ENCODE measurements at places on chromosomes 13 and 19.

DNA sequence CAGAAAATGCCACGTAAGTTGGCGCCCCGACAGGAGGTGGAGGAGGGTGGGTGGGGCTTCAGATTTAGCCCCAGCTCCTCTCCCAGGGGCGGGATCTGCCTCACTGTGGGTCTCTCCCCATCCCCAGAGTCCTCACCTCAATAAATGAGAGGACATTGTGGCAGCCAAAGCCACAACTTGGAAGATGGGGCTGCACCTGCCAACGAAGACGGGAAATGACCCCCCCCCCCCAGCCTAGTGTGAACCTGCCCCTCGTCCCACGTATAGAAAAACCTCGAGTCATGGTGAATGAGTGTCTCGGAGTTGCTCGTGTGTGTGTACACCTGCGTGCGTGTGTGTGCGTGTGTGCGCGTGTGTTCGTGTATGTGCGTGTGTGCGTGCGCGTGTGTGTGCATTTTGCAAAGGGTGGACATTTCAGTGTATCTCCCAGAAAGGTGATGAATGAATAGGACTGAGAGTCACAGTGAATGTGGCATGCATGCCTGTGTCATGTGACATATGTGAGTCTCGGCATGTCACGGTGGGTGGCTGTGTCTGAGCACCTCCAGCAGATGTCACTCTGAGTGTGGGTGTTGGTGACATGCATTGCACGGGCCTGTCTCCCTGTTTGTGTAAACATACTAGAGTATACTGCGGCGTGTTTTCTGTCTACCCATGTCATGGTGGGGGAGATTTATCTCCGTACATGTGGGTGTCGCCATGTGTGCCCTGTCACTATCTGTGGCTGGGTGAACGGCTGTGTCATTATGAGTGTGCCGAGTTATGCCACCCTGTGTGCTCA is 1.5 kb upstream of the TRAPPC5 start:
- DNase-seq, result peak; percentile 40

DNA sequence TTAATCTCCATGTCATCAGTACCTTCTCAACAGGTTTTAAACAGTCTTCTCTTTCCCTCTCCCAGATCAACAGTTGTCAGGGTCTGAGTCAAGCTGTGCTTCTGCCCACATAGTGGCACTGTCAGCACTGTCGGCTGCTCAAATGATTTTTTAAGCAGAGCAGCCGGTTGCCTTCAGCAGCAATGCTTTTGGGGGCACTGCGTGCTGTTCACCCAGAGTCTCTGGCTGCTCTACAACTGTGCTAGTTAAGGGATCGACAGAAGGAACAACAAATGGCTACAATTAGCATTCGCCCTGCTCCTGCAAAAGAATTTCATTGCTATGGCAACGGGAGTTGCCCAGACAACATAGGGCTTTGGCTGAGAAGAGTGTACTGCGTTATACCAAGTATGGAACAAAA is 412.9 kb downstream of the DIAPH3 start:
- no peak for DNase-seq

DNA sequence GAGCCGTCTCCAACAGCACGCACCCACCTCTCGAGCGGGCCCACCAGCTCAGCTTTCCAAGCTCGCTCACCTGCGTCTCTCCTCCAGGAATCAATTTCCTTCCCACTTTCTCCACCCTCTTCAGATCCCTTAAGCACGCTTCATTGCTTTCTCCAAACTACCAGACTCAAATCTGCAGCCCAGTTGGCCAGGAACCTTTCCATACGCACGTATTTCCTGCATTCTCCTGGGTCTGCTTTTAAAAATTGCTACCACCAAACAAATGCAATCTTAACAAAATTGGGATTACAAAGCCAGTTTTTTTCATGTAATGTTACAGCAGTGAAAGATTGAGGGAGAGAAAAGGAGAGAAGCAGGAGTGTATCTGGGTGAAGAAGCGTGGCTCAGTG is 1.5 kb downstream of the ENOX1 start:
- DNase-seq, result no peak

GRCh38 chr13:98478189-98479129 is 98.4 kb downstream of the STK24 start:
- no peak for DNase-seq

GRCh38 chr13:103812971-103813370 is 746.8 kb upstream of the SLC10A2 start:
- DNase-seq, result no peak

DNA sequence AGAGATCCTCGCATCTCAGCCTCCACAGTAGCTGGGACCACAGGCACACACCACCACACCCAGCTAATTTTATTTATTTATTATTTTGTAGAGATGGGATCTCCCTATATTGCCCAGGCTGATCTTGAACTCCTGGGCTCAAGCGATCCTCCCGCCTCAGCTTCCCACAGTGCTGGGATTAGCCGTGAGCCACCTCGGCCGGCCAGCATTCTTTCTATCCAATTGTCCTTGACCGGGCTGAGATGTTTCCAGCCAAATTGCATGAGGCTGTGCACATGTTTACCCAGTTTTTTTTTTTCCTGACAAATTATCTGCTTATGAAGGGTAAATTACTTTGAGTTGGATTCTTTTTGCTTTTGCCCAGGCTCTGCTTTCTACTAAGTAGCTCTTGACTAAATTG is 28.2 kb downstream of the UNC13A start:
- DNase-seq, result no peak

DNA sequence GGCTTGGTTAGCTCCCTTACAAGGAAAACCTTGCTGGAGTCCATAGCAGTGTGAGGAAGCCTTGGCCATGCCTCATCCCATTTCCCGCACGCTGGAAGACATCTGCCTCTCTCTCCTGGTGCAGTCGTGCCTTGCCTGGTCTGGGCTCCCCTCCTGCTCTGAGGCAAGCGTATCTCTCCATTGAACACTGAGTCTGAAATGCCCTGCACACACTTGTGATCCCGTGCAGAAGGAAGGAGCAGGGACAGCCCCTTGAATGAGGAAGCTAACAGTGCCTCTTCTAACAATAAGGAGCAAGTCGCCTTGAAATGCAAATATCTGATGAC is 407 bp upstream of the ZNF440 start:
- DNase-seq, result no peak

DNA sequence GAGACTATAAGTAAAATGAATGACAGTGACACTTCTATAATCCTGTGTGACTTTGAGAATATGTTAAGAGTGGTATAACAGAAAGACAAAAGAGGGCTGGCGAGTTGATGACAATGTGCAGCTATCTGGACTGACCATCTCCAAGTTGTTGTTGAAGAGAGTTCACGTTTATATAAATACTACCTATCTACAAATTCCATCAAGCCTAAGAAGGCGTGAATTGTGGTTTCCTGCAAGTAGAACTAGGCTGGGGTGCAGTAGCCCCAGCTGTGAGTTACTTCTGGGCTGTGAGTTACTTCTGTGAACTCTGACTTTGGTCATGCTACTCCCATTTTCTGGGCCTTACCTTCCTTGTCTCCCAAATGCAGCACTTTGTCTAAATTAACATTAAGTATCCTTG is 561.0 kb downstream of the TBC1D4 start:
- no peak for DNase-seq

DNA sequence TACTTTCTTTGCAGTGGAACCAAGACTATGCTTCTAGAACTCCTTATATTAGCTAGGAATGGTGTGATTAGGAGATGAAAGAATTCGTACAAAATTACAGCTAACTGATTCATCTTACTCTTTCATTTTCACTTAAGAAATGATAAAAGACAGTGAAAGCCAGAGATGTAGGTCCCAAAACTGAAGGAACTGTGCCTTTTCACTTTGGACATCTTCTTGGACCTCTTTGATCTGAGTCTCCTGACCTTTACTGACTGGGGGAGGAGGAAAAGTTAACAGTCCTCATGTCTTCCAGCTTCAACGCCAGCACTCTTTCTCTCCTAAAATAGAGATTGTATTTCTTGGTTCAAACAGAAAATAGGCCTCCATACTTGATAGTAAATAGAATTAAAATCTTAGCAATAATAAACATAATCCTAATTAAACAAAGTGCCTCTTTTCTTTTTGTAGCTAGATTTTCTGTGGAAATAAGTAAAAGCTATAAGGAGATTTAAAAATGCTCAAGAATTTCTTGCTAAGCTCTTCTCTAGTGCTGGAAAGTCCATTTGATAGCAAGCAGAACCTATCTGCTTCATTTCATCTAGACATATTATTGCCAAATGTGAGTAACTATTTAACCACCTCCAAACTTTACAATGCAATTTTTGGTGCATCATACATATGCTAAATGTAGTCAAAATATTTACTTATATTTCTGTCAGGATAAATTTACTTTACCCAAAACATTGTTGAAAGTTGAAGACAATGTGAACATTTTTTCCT is 109.4 kb upstream of the POSTN start:
- DNase-seq, result no peak

GRCh38 chr19:793806-794205 is 3.4 kb upstream of the PTBP1 start:
- DNase-seq, result no peak

DNA sequence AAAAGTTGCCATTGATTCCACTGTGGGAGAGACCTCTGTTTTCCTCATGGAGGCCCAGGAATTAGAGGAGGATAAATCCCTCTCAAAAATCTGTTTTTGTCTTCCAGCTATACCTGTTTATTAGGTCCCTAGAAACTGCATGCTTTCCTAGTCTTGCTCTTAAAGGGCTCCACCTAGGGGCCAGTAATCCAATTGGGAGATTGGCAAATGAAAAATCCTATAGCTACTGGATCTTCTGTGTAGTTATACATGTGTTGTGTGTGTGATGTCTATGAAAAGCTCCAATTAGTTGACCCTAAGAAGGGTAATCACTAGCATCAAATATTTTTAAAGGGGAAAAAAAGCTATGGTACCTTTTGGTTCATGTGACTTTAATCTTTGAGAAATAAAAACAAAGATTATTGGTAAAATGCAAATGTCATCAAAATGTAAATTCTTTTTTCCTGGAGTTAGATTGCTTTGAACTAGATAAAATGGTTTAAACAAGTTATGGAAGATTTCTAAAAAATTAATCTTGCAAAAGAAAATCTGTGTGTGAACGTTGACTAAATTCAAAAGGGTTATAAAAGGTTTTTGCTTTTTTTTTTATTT is 63.4 kb upstream of the C1QTNF9B start:
- DNase-seq, result no peak

- no peak for DNase-seq
Measured at GRCh38 chr13:39035799-39036198, 2.1 kb downstream of the PROSER1 start.

DNA sequence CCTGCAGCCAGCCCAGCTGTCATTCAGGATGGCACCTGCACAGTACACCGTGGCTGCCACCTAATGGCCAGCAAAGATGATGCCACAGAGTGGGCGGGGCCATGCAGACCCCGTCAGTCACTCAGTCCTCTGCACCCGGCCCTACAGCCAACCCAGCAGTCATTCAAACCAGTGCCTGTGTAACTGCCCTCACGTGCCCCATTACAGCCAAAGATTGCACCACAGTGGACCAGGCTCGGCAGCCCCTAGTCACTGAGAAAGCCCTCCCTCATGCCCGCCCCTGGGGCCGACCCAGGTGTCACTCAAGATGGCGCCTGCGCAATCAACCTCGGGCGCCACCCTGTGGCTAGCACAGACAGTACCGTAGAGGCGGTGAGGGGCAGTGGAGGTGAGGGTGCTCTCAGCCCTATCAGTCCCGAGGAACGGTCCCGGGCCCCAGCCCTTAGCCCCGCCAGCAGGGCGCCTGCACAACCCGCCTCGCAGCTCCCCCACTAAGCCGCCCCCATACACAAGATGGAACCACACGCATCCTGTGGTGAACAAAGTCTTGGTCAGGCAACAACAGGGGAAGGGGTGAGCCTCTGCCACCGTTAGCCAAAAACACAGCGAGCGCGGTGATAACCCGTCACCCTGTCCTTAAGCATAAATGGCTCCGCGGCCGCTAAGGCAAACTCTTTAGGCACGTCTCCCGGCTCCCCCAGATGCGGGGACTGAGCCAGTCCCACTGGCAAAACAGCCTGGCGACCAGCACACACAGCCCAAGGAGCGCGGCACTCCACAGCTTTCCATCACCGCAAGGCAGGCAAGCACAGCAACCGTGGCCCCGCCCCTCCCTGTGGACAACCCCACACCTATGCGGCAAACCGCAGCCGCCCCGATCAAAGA is 2.3 kb downstream of the PEG3 start:
- no peak for DNase-seq

GRCh38 chr13:40446365-40446764 is 220.1 kb downstream of the FOXO1 start:
- DNase-seq, result no peak

DNA sequence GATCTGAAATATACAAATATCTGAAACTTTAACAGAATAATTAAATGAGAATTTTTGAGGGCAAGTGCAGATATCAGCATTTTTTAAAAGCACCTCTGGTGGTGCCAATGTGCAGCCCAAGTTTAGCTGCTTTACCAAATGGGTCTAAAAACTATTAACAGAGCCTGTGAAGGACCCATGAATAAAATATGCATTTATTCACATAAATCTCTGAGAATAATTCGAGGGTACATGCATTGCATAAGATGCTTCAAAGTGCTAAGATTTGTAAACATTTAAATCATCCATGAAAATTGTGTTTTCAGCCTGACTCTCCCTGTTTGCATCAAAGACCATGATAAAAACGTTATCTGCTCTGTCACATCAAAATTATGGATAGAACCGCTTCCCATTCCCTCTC is 47.1 kb upstream of the TNFSF11 start:
- no peak for DNase-seq

DNA sequence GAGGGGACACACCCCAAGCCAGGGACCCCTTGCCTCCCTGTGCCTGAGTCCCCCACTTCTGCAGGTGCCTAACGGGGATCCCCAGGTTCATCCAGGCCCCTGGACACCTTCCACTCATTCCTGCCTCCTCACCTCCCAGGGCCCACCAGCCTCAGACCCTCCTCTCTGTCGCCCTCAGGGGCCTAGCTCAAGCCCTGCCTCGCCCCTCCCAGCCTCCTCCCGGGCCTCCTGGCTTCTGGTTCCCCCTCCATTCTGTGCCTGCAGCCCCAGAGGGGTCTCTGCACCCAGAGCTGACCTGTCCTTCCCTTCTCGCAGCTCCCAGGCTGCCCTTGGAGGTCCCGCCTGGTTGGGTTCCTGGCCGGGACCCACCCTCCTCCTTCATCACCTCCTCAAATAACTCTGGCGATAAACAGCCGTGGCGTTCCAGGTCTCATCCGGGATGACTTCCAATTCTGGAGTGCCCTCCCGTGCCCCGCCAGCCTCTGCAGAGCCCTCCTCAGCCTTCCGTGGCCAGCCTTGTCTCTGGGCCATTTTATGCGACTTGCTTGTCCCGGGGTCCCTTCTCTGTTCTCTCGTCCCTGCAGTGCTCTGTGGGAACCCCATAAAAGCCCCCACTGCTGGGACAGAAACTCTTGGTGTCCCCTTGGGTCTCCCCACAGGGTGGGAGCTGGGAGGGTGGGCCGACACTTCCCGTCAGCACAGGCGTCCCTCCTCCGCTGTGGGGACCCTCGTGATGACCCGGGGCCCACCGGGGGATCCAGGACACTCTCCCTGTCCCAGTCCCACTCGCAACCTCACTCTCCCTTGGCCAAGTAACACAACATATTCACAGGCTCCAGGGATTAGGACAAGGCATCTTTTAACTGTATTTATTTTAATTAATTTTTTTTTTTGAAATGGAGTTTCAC is 9.2 kb downstream of the JOSD2 start:
- DNase-seq, result no peak

DNA sequence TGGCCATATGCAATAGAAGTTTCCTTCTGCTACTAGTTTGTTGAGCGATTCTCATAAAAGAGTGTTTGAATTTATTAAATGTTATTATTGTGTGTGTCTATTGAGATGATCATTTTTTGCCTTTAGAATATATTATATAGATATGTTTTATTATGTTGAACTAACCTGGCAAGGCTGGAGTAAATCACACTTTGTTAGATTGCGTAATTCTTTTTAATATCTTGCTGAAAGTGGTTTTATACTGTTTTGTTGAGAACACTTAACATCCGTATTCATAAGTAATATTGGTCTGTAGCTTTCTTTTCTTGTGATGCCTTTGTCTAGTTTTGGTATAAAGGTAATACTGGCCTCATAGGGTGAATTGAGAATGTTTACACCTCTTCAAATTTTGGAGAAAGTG is 574.3 kb upstream of the PCDH20 start:
- DNase-seq, result no peak

All from stimulated activated CD4-positive, alpha-beta T cell treated with anti-CD3 and anti-CD28 coated beads, TNF-alpha, amount 100 ng/mL, for 1 hour (primary cell).